Right cardiac atrium (tissue), 5 donors: ENCODE measurements at places on chromosomes 7 and 10. TPM values are rescaled to one million over a fixed set of nuclear protein-coding genes. Genes with fewer than 3 reads are reported as not detected.

GRCh38 chr7:138979226-138979979 lies 1.8 kb downstream of the KIAA1549 start:
- no peak for DNase-seq

- no peak for DNase-seq
Measured at GRCh38 chr10:9508606-9509005, 1454.1 kb downstream of the GATA3 start.

- DNase-seq = no peak
Measured at GRCh38 chr10:117312430-117312829, 62.8 kb downstream of the PDZD8 start.

DNA sequence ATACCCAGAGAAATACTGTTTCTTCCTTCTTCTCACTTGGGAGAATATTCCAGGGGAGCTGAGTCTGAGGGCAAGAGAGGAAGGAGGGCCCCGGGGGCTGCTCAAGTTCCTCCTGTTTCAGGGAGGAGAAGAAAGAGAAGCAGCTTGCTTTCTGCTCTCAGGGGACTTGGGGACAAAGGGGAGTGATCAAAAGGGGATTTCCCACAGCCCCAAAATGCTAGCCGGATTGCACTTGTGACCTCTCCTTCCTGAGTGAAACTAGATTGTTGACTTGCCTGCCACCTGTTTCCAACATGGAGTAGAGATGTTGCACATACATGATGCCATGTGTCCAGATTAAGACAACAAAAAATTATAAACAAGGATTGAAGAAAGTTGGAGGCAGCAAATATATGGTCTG lies 28.7 kb upstream of the PDCD4 start:
- no peak for DNase-seq

DNA sequence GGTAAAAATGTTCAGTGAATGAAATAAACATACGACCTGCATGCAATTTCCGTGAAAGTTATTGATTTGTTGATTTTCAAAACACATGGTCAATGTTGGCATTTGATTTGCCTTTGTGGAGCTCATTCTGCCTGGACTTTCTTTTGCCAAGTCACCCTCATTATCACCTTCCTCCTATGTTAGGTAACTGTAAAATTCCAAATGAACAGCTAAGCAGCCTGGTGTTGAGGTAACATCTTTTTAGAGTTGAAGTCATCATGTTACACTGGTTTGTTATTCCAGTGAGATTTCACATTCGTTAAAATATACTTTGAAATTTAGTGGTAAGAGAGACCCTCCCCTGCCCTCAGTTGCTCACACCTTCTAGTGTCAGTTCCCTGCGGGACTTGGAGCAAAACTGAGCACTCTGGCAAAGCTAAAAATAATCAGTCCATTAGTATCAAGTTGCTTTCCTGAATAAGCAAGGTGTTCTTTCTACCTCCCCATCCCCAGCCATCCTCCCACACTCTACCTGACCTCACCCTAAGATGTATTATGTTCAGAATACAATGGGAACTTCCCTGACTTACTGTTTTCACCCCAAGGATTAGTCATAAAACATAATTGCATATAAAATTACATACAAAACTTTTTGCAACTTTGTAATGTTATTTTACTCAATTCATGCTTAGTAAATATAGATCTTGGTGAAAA lies 283.3 kb upstream of the SEMA3A start:
- no peak for DNase-seq

Gene GRK5
- polyA plus RNA-seq = 31.3 TPM

Gene VPS41
- polyA plus RNA-seq = 11.5 TPM

DNA sequence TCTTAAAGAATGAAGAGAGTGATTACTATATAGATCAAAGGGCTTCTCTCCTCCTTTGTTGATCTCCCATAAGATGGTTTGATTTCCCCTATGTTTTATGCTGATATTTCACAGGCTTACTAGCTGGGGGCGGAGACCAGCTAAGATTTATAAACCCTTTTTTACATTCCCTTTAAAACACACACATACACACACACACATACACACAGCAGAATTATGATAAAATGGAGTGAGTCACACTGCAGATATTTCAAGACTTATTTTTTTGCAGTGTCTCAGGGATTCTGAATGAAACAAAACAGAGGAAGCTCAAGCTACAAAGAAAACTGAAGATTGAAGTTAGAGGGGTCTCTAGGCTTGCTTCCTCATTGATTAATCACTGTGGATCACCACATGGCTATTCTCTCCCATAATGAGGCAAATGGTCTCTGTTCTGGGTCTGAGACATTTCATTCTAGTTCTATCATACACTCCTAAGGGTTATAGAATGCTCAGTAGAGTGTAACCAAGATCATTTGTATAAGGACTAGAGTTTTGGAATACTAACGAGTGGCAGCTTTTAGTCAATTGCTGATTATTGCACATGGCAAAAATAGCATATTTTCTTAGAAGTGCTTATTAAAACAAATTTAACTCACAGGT lies 18.6 kb downstream of the INA start:
- no peak for DNase-seq

DNA sequence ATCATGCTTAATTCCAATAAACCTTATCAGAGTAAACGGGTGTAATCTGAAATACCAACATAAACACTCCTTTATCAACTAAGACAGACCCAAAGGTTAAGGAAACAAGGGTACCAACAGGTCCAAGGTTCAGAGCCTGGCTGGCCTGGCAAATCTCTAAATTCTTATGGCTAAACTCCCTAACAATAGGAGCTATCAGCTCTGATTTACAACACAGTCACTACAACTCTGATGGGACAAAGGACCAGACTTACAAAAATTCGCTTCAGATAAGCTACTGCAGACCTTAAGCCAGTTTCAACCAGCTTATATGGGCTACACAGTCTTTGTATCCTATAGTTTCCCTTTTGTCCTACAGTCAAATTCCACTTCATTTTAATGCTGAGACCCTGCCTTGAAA lies 381.9 kb downstream of the ZWINT start:
- DNase-seq = no peak

Gene MRLN
- not detected for polyA plus RNA-seq

DNA sequence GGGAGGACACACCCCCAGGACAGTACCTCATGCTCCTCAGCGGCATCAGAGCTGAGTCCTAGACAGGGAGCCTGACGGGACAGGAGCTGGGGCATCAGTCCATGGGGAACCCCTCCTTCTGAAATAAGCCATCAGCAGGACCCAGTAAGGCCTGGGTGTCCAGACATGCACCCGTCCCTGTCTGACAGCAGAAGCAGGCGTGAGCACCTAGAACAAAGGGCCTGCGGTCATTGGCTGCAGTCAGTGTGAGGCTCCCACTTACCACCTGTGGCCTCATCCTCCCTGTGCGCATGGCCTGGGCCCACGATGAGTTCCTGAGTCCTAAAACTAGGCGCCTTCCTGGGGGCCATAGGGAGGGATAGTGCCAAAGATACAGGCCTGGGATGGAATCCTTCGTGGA lies 484.7 kb downstream of the PTPRN2 start:
- no peak for DNase-seq

Gene MSMB
- not detected for polyA plus RNA-seq

Gene IGFBP1
- 0.14 TPM for polyA plus RNA-seq

- no peak for DNase-seq
Measured at GRCh38 chr7:157597562-157597961, 260.8 kb downstream of the DNAJB6 start.

GRCh38 chr7:141550386-141551093 lies 670 bp upstream of the AGK start:
- no peak for DNase-seq
